ENCODE measurements at places on chromosomes 6 and 20.

GRCh38 chr6:154359161-154359574 is 2.6 kb upstream of the IPCEF1 start:
- DNase-seq, result no peak

DNA sequence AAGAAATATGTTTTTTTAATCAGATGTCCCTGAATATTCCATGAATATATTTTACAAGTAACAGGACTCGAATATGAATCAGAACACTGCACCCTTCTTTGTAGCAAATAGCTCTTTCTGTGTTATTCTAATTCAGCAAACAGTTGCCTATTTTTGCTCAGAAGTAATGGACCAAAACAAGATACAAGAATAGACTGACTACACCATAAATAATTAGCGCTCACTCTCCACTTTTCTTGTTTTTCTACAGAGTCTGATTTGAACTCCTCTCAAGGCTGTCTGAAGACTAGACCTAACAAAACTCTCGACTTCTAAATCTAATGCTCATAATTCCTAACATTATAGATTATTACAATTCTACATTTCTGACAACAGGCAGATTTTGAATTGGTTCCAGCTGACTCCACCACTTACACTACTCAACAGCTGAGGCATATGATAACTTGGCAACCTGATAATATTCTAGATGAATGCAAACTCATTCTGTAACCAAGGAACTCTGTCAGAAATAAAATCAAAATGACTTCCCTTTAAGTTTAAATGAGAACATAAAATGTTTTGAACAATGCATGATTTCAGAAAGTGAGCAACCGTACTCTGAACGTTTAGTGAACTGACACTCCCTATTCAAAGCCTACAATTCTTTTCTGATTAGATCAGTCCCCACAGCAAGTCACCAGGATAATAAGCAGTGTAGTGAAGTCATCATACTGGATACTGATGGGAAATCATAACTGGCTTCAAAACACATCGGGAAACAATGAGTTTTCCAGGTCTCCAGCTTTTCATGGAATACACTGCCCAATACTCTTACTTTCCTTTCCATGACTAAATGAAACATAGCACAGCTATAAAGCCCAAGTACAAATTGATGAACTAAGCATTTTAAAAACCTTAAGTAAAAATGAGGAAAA is 114.2 kb upstream of the BEND6 start:
- DNase-seq, result no peak

- DNase-seq, result no peak
These were observed 7.6 kb upstream of the BMP5 start for GRCh38 chr6:55882718-55883569.

DNA sequence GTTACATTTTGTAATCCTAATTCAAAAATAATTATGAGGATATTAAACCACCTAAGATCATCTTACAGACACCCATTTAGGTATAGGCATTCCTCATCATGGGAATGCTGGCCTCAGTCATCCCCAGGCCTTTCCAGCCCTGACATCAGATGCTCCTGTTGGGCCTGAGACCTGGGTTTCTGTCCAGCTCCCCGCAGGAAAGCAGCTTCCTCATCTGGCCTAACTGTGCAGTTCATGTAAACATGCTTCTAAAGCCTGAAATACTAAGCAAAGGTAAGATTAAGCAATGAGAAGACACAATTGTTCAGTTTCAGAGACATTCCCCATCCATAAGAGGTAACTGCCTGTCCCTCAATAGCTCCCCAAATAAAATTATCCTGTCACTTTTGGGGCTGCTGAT is 19.0 kb downstream of the ETV7 start:
- no peak for DNase-seq

GRCh38 chr6:137424251-137424650 is 69.9 kb downstream of the OLIG3 start:
- DNase-seq, result no peak

DNA sequence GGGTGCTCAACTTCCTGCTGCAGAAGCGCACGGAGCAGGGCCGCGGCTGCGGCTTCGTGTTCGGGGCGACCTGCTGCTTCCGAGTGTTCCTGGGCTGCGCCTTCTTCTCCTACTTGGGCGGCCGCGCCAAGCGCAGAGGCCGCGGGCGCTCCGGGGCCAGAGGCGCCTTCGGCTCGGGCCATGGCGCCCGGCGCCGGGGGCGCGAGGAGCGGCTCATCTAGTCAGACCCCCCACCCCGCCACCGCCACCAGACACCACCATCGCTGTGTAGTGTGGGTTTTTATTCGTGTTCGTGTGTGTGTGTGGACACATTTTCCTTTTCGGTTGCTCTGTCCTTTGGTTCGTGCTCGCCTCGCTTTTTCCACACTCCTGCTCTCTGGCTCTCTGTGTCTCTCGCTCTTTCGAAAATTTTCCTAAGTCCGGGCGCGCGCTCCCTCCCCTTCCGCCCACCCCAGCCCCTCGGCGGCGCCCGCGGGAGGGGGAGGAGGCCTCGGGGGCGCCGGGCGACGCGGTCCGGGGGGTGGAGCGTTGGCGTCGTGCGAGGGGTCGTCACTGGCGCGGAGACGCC is 38.1 kb downstream of the GNAS start:
- peak; percentile 24 for DNase-seq

DNA sequence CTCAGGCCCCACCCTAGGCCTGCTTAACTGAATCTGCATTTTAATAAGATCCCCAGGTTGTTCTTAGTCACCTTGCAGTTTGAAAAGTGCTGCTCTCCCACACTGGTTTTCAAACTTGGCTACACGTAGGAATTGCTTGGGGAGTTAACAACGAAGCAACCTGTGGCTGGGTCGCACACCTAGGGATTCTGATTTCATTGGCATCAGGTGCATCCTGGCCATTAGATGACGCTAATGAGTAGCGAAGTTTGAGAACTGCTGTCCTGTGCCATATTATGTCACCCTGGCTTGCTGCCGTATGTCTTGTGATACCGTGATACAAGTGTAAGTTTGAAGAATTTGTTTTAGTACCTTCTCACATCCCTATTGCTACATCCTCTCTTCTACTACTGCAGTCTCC is 28.2 kb upstream of the FUCA2 start:
- DNase-seq, result no peak

DNA sequence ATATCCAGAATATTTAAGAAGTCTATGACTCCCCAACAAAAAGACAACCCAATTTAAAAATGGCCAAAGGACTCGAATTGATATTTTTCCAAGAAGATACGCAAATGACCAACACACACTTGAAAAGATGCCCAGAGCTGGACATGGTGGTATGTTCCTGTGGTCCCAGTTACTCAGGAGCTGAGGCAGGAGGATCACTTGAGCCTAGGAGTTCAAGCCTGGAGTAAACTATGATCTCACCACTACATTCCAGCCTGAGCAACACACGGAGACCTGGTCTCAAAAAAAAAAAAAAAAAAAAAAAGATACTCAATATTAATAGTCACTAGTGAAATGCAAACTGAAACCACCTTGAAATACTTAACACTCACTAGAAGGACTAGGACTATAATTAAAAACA is 12.2 kb upstream of the ARMC2 start:
- DNase-seq, result no peak

- DNase-seq, result no peak
These were observed 249.3 kb downstream of the PRKN start for GRCh38 chr6:162478192-162478671.

- no peak for DNase-seq
These were observed 518.0 kb upstream of the SLC35B3 start for GRCh38 chr6:8953310-8953709.

GRCh38 chr6:102085257-102085656 is 691.7 kb downstream of the GRIK2 start:
- DNase-seq, result no peak

- DNase-seq, result no peak
These were observed 737 bp upstream of the PTPRT start for GRCh38 chr20:43190332-43190953.

DNA sequence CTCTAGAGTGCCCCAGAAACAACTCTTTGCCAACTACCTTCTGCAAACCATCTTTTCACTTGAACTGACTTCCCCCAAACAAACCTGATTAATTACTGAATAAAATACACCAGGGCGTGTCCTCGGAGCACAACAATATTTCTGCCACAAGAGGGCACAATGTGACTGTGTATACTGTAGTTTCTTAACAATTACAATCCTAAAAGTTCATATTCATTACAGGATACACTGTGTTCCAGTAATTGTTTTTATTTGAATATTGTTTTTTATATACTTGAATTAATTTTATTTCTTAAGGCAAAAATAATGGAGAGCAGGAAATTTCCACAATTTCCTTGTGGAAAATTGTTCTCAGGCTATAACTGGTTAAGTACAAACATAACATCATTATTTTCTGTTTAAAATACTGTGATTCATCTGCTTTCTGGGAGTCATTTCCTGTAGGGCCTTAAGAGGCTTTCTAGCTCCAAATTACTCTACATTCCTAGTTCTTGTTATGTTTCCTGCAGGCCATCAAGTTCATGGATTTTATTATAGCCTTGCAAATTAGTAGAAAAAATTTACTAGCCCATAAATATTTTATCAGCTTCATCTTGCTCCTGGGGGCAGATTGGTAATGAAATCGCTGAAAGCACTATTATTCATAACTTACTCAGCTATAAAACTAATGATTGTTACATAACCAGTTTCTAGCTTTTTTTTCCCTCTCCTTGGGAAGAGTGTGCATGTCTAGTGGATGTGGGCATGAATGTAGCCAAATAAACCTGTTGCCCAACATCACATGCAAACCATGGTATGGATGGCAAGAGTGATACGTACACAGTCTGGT is 51.9 kb upstream of the SLC22A16 start:
- peak; percentile 62 for DNase-seq

GRCh38 chr6:114592506-114592905 is 249.7 kb upstream of the HS3ST5 start:
- no peak for DNase-seq

DNA sequence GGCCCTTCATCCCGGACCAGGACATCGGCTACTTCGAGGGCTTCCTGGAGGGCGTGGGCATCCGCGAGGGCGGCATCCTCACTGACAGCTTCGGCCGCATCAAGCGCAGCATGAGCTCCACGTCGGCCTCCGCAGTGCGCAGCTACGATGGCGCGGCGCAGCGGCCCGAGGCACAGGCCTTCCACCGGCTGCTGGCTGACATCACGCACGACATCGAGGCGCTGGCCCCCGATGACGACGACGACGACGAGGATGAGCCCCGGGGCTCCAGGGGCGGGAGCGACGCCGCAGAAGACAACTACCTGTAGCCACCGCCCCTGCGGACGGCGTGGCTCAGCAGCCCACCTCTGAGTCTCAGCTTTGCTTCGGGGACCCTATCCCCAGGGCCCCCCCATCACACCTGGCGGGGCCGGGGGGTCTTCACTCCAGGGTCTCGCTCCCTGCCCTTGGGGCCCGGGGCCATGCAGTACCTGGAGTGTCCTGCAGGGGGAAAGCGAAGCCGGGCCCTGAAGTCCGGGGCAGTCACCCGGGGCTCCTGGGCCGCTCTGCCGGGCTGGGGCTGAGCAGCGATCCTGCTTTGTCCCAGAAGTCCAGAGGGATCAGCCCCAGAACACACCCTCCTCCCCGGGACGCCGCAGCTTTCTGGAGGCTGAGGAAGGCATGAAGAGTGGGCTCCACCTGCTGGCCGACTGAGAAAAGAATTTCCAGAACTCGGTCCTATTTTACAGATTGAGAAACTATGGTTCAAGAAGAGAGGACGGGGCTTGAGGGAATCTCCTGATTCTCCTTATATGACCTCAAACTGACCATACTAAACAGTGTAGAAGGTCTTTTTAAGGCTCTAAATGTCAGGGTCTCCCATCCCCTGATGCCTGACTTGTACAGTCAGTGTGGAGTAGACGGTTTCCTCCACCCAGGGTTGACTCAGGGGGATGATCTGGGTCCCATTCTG is 20.8 kb upstream of the HCK start:
- peak; percentile 20 for DNase-seq

DNA sequence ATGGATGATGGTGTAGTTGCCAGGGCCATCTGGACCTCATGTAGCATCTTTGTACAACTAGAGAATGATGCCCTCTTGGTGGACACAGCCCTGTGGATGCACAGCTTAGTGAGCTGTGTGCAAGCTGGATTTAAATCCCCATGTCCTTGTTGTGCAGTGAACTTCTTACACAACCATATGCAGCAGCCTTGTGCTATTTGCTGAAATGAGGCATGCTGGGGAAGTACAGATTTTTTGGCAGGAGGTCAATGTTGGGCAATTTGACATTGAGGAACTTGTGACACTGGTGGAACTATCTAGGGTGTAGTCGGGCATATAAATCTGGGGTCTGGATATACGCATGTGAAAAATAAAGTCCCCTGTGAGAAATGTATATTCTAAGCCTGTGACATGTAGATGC is 5.8 kb upstream of the CDC5L start:
- DNase-seq, result no peak

GRCh38 chr6:126127659-126128058 is 141.3 kb downstream of the TRMT11 start:
- DNase-seq, result peak; percentile 12

- no peak for DNase-seq
These were observed 93.3 kb downstream of the GPX5 start for GRCh38 chr6:28618898-28619555.

GRCh38 chr6:152695372-152696045 is 2.2 kb upstream of the MYCT1 start:
- DNase-seq, result no peak

GRCh38 chr6:26280407-26280806 is 84.6 kb upstream of the BTN3A2 start:
- peak; percentile 32 for DNase-seq

GRCh38 chr6:116390581-116390980 is 19.8 kb downstream of the DSE start:
- no peak for DNase-seq

GRCh38 chr6:116714296-116714695 is 33.3 kb downstream of the KPNA5 start:
- no peak for DNase-seq

GRCh38 chr6:101011186-101011585 is 130.1 kb upstream of the ASCC3 start:
- peak; percentile 52 for DNase-seq

- DNase-seq, result no peak
These were observed 8.9 kb downstream of the RWDD1 start for GRCh38 chr6:116580198-116580597.

DNA sequence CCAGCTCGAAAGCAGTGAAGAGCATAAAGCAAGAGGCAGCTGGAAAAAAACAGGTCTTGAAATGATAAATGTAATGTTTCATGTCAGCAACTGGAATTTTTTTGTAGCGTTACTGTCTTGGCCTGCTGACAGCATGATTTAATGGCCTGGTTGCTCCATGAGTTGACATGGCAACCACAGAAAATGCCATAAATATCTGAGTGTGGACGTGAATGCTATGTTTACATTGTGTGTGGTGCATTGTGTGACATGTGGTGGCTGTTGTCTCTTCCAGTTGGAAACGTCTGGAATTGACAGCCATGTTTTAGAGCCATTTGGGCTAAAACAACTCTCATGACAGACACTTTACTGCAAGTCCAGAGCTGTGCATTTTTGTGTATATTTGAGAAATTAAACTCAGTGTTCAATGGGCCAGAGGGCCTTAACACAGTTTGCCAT is 170.0 kb downstream of the FOXA2 start:
- no peak for DNase-seq

- no peak for DNase-seq
These were observed 89.3 kb upstream of the ZNFX1 start for GRCh38 chr20:49367113-49367512.

DNA sequence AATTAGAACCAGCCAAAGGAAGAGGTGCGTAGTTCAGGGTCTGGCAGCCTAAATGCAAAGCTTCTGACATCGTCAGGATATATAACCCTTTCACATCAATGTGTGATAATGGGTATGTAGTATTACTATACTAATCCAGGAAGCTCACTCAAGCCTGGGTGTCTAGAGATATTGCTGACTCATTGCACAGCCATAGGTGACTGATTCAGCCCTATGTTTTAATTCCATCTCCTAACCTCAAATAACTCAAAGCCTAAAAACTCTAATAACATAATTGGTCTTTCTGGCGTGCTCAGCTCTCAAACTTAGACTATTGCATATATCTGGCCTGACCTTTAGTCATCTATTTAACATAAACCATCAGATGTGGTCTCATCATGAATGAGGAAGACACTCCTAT is 658.4 kb downstream of the TBC1D32 start:
- DNase-seq, result no peak
